ENCODE measurements at places on chromosomes 7 and 10. TPM values are rescaled to one million over a fixed set of nuclear protein-coding genes. Genes with fewer than 3 reads are reported as not detected.

CPA2 gene
- 0.57 TPM for polyA plus RNA-seq

SPDYE5 gene
- 5.2 TPM for polyA plus RNA-seq

CROT gene
- 29.1 TPM for polyA plus RNA-seq

WNT8B gene
- polyA plus RNA-seq, result 0.09 TPM

PPRC1 gene
- 33.8 TPM for polyA plus RNA-seq

CAV2 gene
- 88.5 TPM for polyA plus RNA-seq

FAM237B gene
- 0.17 TPM for polyA plus RNA-seq

UCN3 gene
- polyA plus RNA-seq, result 0.68 TPM

POP7 gene
- polyA plus RNA-seq, result 16.9 TPM

ELFN1 gene
- 3.9 TPM for polyA plus RNA-seq

CDC14C gene
- not detected for polyA plus RNA-seq

EGFR gene
- polyA plus RNA-seq, result 53.0 TPM

ASB4 gene
- polyA plus RNA-seq, result 0.60 TPM

GPER1 gene
- polyA plus RNA-seq, result 6.9 TPM

MGMT gene
- 13.1 TPM for polyA plus RNA-seq

EBF3 gene
- polyA plus RNA-seq, result 1.4 TPM

ADAM22 gene
- polyA plus RNA-seq, result 25.3 TPM

AKR1C4 gene
- not detected for polyA plus RNA-seq

FFAR4 gene
- 0.20 TPM for polyA plus RNA-seq

IKZF1 gene
- 2.1 TPM for polyA plus RNA-seq

FXYD4 gene
- polyA plus RNA-seq, result not detected

PRLHR gene
- polyA plus RNA-seq, result 0.06 TPM

MYH16 gene
- polyA plus RNA-seq, result not detected

CALML3 gene
- polyA plus RNA-seq, result 0.75 TPM

COBL gene
- polyA plus RNA-seq, result 6.9 TPM

PNLIP gene
- not detected for polyA plus RNA-seq
